Stimulated activated CD8-positive, alpha-beta memory T cell treated with anti-CD3 and anti-CD28 coated beads, Interleukin-4, amount 100 ng/mL, for 1 hour (primary cell): ENCODE measurements at places on chromosomes 11 and 22.

DNA sequence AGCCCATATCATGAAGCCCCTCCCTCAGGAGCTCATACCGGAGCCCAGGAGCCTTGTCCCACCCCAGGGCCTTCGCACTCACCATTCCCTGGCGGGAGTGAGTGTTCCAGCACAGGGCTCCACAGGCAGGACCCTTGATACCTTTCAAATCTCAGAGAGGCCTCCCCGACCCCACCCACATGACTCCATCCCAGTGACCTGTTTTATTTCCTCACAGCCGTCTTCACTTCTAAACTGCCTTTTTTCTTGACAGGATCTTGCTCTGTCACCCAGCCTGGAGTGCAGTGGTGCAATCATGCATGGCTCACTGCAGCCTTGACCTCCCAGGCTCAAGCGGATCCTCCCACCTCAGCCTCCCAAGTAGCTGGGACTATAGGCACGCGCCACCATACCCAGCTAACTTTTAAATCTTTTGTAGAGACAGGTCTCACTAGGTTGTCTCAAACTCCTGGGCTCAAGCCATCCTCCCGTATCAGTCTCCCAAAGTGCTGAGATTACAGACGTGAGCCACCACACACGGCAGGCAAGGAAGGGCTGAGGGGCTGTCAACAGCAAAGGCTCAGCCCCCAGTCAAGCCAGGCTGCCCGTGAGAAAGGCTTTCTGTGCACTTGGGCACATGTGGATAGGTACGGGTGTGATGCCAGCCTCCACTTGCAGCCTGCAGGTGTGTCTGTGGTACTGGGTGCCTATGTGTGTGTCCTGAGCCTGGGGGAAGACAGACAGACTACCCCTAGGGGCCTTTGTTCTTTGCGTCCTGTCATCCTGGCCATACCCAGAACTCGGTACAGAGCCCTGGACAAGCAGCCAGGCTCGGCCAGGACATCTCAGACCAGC is 9.3 kb downstream of the RPL3 start:
- no peak for DNase-seq

DNA sequence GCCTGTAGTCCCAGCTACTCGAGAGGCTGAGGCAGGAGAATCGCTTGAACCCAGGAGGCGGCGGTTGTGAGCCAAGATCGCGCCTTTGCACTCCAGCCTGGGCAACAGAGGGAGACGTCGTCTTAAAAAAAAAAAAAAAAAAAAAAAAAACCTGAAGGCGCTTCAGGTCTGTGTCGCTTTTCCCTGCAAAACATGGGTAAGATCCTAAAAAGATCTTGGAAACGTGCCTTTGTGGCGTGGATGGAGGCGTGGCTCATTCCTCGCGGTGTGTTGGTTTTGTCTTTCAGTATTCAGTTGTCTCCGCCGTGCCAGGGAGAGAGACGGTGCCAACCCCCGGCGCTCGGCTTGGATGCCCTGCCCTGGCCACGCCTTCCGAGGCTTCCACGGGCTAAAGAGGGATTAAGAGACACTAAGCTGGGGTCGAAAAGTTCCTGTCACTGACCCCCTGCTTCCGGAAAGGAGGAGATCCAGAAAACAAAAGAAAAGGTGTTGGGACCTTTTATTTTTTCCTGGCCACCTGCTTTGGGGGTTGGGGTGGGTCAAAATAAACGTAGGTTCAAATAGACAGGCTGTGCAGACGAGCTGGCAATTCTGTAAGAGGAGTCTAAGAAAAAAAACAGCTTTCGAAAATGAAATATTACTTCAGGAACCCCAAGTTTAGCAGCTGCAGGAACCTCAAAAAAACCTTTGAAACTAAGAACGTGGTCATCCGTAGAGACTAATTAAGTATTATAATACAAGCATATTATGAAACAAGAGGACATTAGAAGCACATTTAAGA is 1.1 kb upstream of the SLC35F2 start:
- DNase-seq = no peak

DNA sequence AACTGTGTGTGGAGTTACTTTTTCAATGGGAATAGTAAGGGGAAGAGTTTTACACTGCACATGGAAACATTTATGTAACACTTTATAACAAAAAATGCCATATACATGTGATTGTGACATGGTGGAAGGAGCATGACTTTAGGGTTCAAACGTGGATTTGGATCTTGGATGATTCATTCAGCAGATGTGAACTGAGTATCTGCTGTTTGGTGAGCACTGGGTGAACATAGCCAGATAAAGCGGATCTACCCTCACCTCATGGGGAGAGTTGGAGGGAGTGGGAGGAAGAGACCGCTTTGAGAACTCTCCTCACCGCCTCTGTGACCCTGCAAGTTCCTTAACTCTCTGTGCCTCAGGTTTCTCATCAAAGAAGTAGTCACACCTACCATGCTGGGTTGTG is 3.1 kb downstream of the NAA40 start:
- DNase-seq = no peak

DNA sequence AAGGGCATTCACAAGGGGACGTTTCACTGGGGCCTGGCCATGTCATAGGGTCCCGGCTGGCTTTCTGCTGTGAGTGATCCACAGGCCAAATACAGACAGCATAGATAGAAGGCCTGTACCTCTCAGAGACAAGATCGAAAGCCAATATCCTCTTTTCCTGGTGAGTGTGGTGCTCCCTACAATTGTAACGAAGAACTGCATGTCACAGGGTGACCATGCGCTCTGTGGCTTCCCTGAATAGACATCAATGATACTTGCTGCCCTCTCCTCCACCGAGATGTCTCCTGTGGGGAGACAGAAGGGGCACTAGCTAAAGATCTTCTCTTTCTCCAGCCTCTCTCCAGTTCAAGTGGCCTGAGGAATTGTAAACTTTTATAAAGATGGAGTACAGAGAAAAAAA is 226.1 kb upstream of the POU2AF2 start:
- no peak for DNase-seq
